Astrocyte of the hippocampus (primary cell): ENCODE measurements at places on chromosomes 13 and 19.

- DNase-seq: peak; percentile 67
Observed at GRCh38 chr13:96052656-96053002, 572 bp downstream of the UGGT2 start.

DNA sequence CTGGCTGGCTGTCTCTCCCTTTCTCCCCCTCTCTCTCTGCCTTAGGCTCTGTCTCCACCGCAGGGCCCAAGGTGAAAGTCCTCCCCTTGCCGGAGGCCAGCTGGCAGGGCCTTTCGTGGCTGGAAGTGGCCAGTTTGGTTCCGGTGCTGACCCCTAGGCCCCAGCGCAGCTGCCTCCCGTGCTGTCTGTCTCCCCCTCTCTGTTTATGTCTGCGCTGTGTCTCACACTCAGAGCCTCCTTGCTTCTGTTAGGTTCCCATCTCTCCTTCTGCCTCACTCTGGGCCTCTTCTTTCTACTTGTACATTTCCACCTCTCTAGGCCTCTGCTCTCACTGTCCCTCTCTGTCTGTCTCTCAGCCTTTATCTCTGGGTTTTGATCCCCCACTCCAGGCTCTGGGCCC, 13.1 kb downstream of the CCDC97 start:
- peak; percentile 52 for DNase-seq

DNA sequence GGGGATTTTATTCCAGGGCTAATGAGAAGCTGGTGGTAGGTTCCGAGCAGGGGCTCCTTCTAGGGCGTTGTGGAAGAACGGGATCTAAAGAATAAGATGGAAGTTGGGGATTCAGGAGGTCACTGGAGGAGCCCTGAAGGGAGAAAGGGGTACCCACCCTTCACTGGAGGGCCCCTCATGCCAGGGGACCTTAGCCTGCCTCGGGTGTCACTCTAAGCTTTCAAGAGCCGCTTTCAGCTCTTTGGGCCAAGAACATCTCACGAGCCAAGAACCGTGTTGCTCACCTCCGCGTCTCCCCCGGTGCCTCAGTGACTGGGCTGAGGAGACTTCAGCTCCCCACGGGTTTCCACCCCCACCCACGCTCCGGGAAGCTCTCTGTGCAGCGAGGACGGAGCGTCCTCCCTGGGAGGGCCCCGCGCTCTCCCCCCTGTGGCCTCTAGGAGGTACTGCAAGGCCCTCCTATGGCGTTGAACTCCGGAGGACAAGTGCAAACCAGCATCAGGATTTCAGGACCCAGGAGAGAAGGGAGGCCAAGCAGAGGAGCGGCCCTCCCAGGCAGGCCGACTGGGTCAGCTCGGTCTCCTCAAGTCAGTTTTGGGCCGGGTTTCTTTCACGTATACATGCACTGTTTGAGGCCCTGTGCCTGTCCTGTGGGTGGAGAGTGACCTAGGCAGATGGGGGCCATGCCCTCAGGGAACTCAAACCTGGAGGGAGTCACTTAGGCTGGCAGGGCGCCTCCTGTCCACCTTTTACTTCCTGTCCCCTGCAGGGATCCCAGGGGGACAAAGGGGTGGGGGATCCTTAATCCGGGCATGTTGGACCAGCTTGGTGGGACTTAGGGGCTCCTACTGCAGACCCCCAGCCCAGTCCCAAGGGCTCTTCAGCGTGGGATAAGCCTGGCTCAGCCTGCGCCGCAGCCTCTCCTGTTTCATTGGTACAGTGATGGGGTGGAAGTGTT, 5.1 kb upstream of the KRTDAP start:
- DNase-seq: peak; percentile 76

GRCh38 chr13:94154367-94154766, 325.1 kb downstream of the DCT start:
- peak; percentile 88 for DNase-seq
